ENCODE measurements at places on chromosomes 7 and 10. TPM values are rescaled to one million over a fixed set of nuclear protein-coding genes. Genes with fewer than 3 reads are reported as not detected.

GRCh38 chr7:49855281-49855980 is 82.0 kb downstream of the VWC2 start:
- DNase-seq: no peak

DNA sequence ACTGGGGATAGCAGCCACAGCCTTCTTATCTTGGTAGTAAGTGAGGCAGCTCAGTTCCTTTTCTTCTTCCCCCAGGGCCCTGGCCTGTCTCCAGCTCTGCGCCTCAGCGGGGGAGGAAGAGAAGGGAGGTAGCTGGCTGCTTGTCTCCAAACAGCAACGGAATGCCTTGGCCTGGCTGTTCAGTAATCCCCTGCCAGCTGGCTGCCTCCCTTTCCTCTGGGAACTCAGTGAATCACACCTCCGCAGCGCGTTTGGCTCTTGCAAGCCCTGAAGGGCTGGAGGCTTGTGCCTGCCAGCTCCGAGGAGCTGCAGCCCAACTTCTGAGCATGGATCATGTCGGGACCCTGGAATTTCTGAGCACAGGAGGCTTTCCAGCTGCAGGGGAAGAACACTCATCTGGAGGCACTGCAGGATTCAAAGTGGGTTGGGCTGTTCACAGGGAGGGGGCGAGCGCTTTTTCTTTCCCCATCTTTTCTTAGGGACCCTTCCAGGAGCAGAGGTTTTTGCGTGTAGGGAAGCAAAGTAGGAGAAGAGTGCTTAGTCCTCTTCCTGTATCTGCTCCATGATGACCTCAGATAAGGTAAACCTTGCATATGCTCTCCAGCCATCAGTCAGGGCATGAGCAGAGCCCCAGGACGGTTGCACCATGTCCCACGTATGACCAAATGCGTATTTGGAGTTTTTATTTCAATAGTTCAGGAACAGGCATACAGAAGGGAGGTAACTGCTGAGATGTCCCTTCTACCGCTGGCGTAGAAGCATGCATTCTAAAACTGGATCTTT is 253.2 kb upstream of the INHBA start:
- DNase-seq: no peak

DNA sequence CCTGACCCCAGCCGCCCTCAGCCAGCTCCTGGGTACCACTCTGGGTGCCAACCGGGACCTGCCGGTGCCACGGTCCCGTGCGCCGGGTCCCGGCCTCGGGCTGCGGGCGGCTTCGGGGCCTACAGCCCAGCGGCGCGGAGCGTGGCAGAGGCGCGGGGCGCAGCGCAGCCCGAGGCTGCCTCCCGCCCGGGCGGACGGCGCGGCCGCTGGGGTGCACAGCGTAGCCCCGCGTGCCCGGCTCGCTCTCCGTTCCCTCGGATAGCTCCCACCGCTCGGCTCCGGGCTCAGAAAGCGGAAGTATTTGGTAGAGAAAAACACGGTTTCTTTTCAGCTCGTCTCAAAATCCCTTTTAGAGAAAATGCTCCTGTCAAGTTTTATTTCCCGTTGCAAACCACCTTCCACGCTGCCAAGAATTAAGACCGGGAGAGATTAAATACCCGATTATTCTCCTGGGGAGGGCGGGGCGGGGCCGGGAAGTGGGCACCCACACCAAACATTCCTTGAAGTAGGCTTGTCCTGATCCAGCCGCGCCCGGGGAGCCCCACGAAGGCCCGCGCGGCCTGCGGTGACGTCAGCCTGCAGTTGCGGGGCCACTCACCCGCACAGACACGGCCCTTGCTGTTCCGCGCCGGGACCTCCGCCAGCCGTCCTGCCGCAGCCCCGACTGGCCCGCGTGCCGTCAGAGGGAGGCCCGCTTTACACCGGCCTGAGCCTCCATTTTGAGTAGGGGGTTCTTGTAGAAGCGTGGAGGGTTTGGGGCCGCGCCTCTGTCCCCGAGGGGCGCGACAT is 7.2 kb downstream of the HOXA13 start:
- no peak for DNase-seq

DNA sequence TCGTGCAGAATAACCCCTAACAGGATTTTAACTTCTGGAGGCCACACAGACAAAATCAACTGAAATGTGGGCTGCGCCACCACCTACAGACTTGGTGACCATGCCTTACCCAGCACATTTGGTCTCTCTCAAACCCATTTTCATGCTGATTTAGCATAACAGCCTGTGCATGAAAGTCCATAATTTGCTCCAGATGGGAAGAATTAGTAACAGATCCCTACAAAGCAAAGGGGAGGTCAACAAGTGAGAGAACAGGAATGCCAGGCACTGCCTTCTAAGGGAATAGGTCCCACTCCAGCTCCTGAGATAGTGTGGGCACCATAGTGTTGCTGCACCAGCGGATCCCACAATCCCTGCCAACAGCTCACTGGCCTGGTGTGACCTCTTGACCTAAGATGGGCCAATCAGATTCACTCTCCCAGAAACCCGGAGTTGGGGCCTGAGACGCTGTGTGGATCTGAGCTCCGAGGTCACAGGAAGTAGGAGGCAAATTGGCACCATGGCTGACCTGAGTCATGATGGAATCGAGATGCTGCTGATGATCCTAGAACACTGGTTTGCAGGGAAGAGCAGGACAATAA is 32.4 kb downstream of the SLIT1 start:
- DNase-seq: no peak

GRCh38 chr7:55172881-55173609 is 154.2 kb downstream of the EGFR start:
- no peak for DNase-seq

DNA sequence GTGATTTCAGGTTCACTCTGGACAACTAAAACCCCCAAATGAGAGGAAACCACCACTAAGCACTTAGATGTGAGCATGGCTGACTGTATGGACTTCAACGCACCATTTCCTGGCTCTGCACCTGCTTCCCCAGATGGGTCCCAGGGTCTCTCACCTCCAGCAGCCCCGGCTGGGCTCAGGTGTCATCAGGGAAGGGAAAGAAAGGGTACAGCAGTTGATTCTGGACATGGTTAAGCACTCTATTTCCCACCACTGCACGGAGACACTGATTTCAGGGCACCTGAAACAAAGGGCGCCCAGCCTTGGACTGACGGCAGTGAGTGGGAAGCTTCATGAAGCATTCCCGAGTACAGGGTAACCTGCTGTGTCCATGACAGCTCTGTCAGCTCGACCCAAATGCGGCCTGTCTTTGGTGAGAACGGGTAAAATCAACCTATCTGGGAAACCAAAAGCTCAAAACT is 19.0 kb downstream of the FAM53B start:
- DNase-seq: no peak

DNA sequence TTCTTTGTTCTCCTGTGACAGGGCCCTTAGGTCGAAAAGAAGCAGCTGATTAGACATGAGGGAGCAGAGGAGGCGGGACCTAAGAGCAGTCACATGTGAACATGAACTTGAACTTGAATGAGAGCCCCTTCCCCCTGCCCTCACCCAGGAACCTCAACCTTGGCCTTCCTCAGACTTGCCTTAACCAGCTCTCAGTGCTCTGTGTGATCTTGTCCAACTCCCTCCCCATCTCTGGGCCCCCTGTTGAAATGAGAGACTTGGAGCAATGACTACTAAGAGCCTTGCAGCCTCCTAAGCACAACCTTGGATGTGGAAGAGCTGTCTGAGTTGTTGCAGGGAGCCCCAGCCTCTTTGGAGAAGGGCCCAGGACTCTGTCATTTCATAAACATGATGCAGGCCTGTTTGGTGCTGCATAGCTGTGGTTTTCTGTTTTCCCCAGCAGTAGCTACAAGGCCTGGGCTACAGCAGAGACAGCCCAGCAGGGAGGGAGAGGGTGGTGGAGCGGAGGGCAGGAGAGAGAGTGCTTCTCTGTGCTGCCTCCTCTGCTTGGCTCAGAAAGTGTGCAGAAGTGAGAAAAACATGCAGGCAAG is 123.9 kb upstream of the ZMIZ1 start:
- no peak for DNase-seq

DNA sequence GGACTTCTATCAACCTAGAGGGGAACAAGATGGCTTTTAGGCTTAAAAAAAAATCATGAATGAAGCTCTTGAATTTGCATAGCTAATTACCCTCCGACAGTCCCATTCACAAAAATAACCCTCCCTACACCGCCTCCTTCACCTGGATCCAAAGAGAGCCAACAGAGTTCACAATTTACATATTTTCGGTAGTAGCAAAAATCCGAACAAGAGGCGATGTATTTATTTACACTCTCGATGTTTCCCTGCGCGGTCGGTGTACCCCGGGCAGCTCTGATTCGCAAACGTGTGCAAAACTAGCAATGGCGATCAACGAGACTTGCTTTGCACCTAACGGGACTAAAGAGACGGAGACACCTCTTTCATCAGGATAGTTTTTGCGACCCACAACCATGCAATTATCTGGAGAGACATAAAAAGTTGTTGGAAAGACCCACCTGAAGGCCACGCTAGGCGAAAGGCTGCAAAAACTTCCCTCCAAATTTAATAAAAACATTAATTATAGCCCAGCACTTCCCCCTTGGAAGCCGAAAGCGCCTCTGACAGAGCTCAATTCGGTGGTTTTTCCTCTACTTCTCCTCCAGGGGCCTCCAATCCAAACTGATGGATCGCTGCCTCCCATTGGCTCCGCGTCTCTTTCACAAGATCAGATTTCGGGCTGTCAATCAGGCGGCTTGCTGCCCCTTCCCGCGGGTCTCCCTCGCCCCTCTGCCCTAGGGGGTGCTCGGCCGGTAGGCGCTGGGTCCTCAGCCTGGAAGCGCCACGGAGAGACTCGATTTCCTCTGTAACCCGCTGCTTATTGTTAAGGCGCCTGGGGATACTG is at the start of gene ETV1:
ETV1 (minus strand) TSS at position 541 of the 823 bp plus-strand sequence. CDS start 614 bp downstream, outside the sequence.
- DNase-seq: no peak

DNA sequence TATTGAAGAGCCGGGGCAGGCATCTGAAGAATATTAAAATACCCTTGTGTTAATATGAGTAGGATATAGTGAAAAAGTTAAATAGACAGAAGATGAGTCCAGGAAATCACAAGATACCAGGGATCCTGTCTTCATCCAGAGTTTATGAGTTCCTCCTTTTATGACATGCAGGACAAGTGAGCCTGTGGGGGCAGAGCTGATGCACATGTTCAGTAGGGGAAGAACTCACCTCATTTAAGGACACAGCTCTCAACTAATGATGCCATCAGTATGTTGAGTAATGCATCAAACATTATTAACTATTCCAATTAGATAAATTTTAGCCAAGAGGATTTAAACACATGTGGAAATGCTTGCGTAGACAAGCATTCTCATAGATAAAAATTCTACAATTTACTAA is 435.8 kb upstream of the AKR1E2 start:
- DNase-seq: no peak

- DNase-seq: no peak
Observed at GRCh38 chr7:66747881-66748511, 7.5 kb downstream of the RABGEF1 start.

- peak; percentile 51 for DNase-seq
Observed at GRCh38 chr7:44884621-44885393, 523 bp downstream of the PURB start.

DNA sequence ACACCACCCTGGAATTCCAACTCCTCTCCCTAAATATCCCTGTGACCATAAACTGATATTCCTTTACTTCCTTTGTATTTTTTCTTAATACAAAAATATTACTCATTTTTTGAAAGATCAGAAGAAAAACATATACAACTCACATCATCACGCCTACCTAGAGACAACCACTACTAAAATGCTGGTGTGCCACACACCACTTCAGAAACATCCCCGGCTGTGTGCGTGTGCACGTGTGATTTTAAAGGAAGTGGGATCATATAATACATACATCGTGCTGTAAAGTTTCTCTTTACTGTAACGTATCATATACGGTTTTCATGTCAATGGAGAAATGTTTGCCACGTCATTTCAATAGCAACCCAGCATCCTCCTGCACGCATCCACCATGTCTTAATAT is 76.5 kb downstream of the ITIH5 start:
- no peak for DNase-seq

DNA sequence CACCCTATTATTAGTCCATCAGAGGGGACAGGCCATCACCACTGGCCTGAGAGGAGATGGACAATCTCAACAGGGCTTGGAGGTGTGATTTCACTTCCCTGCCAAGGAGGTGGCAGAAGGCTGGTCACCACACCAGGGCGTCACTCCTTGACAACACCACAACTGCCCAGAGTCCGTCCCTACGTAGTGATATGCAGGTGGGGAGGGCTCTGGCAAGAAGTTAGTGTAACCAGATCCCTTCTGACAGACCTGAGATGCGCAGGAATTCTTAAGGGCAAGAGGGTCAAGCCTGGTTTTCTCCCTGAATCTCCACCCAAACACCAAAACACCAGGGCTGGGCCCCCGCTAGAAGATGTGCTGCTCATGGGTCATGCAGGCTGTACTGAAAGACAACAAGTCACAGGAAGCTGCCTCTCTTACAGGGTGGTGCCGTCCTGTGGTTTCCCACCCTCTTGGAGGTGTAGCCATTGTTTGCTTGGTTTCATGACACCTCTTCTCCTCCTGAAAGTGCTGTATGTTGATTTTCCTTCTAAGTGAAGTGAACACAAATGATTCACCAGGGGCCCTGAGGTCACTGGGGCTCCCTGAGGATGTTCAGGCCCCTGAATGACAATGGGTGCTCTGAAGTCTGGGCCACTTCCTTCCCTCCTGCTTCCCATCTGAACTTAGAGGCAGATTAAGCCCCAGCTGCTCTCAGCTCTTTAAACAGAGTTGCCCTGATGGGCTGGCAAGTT is 27.1 kb downstream of the ATXN7L1 start:
- peak; percentile 70 for DNase-seq

GRCh38 chr10:5549462-5550249 is 24.9 kb downstream of the CALML3 start:
- DNase-seq: no peak

GRCh38 chr7:71184609-71185008 is 52.7 kb downstream of the GALNT17 start:
- DNase-seq: no peak

- DNase-seq: no peak
Observed at GRCh38 chr10:98357194-98357822, 57.7 kb downstream of the PYROXD2 start.

CDHR1 gene
- total RNA-seq: 0.66 TPM

CCAR1 gene
- total RNA-seq: 106 TPM

TFEC gene
- not detected for total RNA-seq

PROSER2 gene
- total RNA-seq: 0.39 TPM

NPC1L1 gene
- not detected for total RNA-seq

SPDYE8 gene
- not detected for total RNA-seq

PTPN12 gene
- 10.5 TPM for total RNA-seq

STEAP2 gene
- not detected for total RNA-seq

TEX36 gene
- not detected for total RNA-seq

HSPA12A gene
- not detected for total RNA-seq

FLNC gene
- 0.03 TPM for total RNA-seq

Data from activated T-helper 1 cell treated with anti-CD3 and anti-CD28 coated beads, Interleukin-12 subunit alpha, Interleukin-12 subunit beta, Interleukin-2, Interleukin-4 antibody, amounts not matched to agents 30 ng/mL and 10 ng/mL and 1 ng/mL, durations not matched to agents 14 hours and 24 hours and 36 hours (primary cell).